ENCODE measurements at places on chromosomes 6 and 20. TPM values are rescaled to one million over a fixed set of nuclear protein-coding genes. Genes with fewer than 3 reads are reported as not detected.

DNA sequence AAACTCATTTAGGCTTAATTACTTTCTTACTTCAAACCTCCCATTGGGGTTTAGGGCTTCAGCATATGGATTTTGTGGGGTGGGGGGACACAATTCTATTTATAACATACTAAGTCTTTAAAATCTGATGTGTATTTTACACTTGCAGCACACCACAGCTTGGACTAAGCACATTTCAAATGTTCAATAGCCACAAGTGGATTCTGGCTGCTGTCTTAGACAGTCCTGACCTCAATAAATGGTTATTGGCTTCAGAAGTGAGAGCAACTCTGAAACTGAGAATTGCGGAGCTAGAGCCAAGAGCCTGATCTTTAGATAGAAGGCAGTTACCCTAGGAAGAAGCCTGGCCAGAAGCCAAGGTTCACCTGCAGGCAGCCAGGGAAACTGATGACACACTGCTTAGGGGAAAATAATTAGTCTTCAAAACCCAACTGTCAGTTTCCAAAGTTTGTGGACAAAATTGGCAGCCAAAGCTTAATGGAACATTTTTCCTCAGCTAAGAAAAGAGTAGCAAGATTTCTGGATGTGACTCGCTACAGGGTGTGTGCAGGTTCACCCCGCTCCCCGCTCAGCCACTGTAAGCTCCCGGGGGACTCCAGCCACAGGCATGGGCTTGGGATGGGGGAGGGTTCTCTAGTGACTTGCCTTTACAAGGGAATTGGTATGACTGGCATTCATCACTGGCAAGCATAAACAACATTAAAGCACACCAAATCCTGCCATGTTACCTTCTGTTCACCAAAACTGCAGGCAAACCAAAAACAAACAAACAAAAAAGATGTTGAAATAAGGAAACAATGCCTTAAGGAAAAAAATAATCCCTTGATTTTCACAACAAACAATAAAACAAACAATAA is 219.8 kb downstream of the TFAP2A start:
- no peaks in the 10 kb centered on the region for H3K36me3 ChIP-seq
- H3K4me1 ChIP-seq: no peaks in the 10 kb centered on the region
- H3K27ac ChIP-seq: no peak overlapping the region
- H3K4me3 ChIP-seq: no peak overlapping the region
- DNase-seq: no peak

- no peak overlapping the region for H3K27ac ChIP-seq
- H3K27me3 ChIP-seq: no peaks in the 10 kb centered on the region
- DNase-seq: no peak
- H3K4me3 ChIP-seq: no peak overlapping the region
- H3K4me1 ChIP-seq: no peaks in the 10 kb centered on the region
- H3K36me3 ChIP-seq: no peaks in the 10 kb centered on the region
Observed at GRCh38 chr6:42436825-42437224, 14.9 kb downstream of the TRERF1 start.

- peak overlapping the region; percentile 1 for H3K4me3 ChIP-seq
- no peaks in the 10 kb centered on the region for H3K36me3 ChIP-seq
- peaks cover 7% of the 10 kb centered on the region for H3K4me1 ChIP-seq
- no peaks in the 10 kb centered on the region for H3K27me3 ChIP-seq
Observed at GRCh38 chr6:106084106-106084988, 1.8 kb upstream of the PRDM1 start.

DNA sequence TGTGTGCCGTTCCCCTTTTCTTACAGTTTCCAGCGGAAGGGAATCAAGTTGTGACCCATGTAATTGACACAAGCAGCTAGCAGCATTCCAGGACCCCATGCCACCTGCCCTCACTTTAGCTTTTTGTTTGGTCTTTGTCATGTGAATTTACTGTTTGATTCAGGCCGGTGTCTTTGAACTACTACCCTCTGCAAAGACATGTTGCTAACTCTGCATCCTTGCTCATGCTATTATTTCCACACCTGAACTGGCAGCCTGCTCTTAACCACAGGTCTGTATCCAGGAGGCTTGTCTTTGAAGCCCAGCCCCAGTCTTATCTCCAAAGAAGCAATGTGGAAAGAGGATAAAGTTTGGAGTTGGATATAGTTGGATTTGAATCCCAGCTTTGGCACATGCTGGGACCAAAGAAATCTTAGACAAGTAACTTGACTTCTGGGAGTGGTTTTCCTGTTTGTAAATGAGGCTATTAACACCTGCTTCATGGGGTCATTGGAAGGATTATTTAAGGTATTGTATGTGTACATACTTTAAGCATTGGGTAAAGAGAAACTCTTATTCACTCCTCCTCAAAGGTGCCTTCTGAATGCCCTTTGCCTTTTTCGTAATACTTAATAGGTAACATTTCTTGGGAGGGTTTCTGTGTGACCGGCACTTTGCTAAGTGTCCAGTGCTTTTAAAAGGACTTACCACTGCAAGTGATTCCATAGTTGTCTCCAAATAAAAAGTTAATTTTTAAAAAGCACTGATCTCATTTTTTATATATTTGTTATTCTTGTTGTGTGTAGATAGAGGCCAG is 52.4 kb downstream of the RALY start:
- H3K4me1 ChIP-seq: peaks cover 67% of the 10 kb centered on the region
- H3K27ac ChIP-seq: no peak overlapping the region
- no peaks in the 10 kb centered on the region for H3K36me3 ChIP-seq

DNA sequence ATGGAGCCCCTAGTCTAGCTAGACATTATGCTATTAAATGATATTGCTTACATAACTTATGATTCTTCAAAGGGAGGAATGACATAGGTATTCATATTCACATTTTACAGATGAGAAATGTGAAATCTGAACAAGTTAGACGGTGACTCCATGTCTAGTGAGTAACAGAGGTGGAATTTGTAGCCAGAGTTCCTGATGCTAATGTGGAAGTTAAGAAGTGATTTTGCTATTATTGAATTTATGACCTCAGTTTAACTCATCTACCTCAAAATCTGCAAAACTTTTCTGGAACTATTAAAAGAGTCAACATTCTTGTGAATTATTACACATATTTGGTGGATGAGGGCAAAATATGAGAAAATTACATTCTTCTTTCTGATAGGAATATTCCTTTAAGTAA is 347.6 kb upstream of the MMS22L start:
- no peaks in the 10 kb centered on the region for H3K36me3 ChIP-seq
- H3K4me3 ChIP-seq: no peak overlapping the region
- DNase-seq: no peak
- H3K4me1 ChIP-seq: peaks cover 6% of the 10 kb centered on the region

- no peaks in the 10 kb centered on the region for H3K4me1 ChIP-seq
- no peak overlapping the region for H3K4me3 ChIP-seq
- DNase-seq: no peak
- no peaks in the 10 kb centered on the region for H3K36me3 ChIP-seq
- H3K27ac ChIP-seq: no peak overlapping the region
Observed at GRCh38 chr20:9500121-9500520, 14.3 kb upstream of the LAMP5 start.

DNA sequence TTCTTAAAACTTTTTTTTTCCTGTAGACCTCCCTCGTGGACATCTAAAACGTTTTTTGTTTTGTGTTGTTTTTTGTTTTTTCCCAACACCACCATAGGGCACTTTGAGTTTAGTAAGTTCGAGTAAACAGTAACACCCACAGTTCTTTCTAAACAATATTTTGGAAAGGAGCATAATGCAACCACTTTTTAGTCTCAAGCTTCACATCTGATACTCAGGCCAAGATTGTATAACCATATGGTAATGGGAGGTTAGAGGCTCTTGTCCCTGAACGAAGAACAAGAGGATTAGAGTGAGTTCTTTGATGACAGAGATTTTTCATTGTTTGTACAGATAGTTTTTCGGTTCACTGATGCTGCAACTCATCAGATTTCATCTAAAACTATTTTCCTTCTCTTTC is 144.6 kb downstream of the MTHFD1L start:
- no peaks in the 10 kb centered on the region for H3K27me3 ChIP-seq
- no peak overlapping the region for H3K27ac ChIP-seq
- H3K36me3 ChIP-seq: no peaks in the 10 kb centered on the region
- H3K4me3 ChIP-seq: no peak overlapping the region
- no peak for DNase-seq
- H3K4me1 ChIP-seq: peaks cover 3% of the 10 kb centered on the region

DNA sequence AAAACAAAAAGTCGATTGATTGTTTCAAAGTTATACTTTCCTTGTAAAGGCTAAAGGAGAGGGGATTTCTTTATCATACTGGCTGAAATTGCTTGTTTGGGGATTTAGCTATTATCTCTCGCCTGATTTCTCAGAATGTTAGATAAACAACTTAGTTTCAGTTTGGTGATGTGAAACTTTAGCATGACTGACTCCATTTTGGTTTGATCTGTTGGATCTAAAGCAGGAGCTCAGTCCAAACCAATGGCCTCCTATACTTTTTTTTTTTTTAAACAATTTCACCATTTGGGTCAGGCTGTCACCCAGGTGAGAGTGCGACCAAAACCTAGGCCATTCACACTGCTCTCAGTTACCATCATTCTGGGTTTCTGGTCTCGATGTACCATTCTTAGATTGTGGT is 45.4 kb upstream of the SLC16A10 start:
- no peak overlapping the region for H3K4me3 ChIP-seq
- H3K27ac ChIP-seq: no peak overlapping the region
- H3K36me3 ChIP-seq: no peaks in the 10 kb centered on the region
- no peaks in the 10 kb centered on the region for H3K4me1 ChIP-seq

The MOXD1 gene
- 0.69 TPM for total RNA-seq

The PLEKHG1 gene
- 4.9 TPM for total RNA-seq

The ANKEF1 gene
- total RNA-seq: 0.82 TPM

The THBD gene
- 24.6 TPM for total RNA-seq

The VWA7 gene
- total RNA-seq: 3.2 TPM

The E2F1 gene
- total RNA-seq: 2.0 TPM

The MPIG6B gene
- total RNA-seq: not detected

All from gastrocnemius medialis (tissue), 4 donors.